ENCODE measurements at places on chromosomes 11 and 22.

GRCh38 chr22:27896245-27896644 is 22.8 kb downstream of the PITPNB start:
- no peak for DNase-seq

DNA sequence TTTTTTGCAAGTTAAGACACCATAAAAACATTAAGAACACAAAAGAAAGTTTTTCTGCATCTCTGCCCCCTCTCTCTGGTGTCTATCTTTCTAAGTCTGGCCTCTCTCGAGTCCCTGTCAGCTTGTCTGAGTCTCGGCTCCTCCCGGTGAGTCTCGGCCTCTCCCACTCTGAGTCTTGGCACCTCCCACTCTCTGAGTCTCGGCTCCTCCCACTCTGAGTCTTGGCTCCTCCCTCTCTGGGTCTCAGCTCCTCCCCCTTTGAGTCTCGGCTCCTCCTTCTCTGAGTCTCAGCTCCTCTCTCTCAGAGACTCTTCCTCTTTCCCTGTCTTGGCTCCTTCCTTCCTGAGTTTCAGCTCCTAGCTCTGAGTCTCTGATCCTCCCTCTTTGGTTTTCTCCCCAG is 72.5 kb upstream of the AMPD3 start:
- DNase-seq, result no peak

GRCh38 chr22:41305646-41306045 is 4.3 kb downstream of the ZC3H7B start:
- DNase-seq, result no peak

DNA sequence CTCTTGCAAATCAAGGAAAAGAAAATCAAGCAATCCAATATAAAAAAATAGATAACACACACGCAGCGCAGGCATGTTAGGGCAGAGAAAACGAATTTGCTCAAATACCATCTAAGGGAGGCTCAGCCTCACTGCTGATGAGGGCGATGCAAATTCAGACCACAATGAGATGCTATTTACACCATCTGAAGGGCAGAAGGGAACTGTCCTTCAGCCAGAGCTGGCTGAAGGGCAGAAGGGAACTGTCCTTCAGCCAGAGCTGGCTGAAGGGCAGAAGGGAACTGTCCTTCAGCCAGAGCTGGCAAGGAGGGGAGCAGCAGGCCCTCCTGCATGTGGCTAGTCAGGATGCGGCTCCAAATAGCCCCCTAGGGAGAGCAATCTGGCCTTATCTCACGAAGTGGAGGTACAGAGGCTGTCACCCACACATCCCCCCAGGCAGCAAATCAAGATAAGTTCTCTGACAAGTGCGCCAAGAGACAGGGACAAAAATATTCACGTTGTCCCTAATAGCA is 7.6 kb upstream of the SLC39A13 start:
- DNase-seq, result no peak

DNA sequence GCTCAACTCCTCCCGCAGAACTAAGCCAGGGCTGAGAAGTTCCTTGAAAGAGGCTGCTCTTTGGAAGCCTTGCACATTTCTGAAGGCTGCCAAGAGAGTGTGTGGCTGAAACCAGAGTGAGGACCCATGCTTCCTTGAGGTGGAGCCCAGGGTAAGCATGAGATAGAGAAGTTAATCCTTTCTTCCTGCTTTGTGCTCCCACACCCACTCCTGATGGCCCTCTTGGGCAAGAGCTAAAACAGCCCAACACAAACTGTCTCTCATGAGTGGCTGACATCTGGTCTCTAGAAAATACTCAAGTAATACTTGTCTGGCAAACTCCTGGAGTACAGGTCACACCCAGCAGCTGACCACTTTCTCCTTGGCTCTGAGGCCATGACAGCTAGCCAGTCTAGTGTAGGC is 523.7 kb downstream of the INSC start:
- peak; percentile 52 for DNase-seq

DNA sequence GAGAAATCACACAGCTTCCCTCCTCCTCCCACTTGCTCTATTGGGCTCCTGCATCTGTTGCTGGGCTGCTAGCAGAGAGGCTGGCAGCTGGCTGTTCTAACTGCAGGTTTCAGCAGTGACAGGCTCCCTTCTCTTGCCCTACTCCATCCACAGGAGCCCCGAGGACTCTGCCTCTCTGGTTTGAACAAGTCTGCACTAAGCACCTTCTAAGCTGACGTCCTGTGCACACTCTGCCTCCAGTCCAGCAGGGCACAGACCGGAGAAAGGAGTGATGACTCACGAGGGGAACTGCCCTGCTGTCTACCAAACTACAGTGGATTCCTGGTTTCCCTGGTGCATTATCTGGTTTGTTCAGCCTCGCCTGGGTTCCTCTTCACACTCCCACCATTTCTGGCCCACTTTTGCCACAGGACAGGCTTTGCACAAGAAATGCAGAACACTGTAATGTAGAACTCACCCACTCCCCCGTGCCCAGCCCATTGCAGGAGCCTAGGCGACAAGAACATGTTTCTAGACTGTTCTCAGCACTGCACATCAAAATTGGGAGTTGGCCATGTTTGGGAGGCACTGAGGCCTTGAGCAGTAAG is 26.0 kb downstream of the IL10RA start:
- DNase-seq, result peak; percentile 93

DNA sequence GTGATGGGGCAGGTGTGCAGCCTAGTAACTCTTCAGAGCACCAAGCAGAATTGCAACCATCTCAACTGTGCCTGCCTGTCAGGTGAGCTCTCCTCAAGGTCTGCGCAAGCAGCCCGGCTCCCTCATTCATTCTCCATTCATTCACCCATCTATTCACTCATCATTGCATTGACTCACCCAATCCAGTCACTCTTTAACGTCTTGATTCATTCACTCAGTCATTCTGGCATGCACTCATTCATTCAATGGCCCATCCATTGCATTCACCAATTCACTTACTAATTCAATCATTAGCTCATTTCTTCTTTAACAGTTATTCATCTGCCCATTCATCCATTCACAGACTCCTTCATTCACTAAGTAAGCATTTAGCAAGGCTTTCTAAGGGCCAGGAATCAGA is 111.8 kb downstream of the PDE2A start:
- DNase-seq, result no peak

- no peak for DNase-seq
Observed at GRCh38 chr11:86760577-86760976, 39.8 kb upstream of the PRSS23 start.

GRCh38 chr11:6608726-6609501 is 3.1 kb downstream of the TAF10 start:
- DNase-seq, result no peak

DNA sequence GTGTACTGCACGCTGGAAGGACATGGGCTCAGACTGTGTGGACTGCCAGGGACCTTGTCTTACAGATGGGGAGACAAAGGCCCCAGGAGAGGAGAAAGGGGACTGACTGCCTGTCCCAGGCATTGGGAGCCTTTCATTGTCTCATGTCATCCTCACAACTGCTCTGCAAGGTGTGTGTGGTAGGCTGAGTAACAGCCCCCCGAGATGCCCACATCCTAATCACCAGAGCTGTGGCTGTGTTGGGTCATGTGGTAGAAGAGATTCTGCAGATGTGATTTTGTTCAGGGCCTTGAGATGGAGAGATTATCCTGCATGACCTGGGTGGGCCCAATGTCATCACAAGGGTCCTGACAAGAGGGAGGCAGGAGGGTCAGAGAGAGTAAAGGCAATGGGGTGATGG is 39.1 kb downstream of the ARRB1 start:
- DNase-seq, result no peak

GRCh38 chr22:46105494-46106278 is 44.6 kb upstream of the PPARA start:
- DNase-seq, result no peak

GRCh38 chr11:64879244-64879900 is 951 bp upstream of the EHD1 start:
- peak; percentile 98 for DNase-seq

- DNase-seq, result no peak
Observed at GRCh38 chr11:129946256-129946655, 50.9 kb upstream of the NFRKB start.

- DNase-seq, result no peak
Observed at GRCh38 chr11:121547574-121547973, 94.8 kb upstream of the SORL1-AS1 start.

GRCh38 chr11:118239509-118240205 is 12.5 kb downstream of the MPZL3 start:
- DNase-seq, result peak; percentile 59

DNA sequence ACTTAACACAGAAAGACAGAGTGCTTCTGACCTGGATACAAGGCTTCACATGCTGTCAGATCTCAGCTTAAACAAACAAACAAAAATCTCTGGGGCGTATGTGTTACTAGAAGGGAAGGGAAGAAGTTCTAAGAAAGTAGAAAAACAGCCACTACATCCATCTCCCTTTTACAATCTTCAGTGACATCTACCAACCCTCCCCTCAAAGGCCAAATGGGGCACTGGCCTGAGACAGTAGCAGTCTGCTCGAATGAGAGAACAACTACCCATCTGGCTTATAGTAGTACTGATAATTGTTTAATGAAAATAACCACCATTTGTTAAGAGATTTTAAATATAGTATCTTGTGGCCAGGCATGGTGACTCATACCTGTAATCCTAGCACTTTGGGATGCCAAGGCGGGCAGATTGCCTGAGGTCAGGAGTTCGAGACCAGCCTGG is 29.4 kb downstream of the CCDC83 start:
- DNase-seq, result no peak

DNA sequence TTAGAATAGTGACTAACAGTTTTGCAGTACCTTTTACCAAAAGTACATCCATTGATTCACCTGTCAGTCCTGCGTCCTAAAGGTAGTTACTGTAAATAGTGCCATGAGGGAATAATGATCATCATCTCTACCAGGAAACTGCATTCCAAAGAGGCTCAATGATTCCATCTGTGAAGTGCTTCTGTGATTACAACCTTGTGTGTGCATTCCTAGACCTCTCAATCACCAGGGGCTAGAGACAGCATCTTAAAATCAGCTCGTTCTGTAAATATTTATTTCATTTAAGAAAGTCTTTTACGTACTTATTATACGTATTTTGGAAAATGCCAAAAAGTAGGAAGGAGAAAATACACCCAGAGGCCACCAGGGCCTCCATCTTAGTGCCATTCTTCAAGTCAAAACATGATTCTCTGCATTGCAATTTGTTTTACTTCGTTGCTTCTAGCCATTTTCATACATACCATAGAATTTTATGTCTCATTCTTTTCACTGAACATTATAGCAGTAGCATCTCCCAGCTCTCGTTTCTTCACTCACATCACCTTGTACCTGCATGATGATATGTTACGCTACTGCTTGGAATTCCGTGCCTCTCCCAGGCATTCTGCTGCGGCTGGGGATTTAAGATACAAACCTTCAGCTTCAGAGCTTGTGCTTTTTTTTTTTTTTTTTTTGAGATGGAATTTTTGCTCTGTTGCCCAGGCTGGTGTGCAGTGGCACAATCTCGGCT is 117.0 kb downstream of the SEZ6L start:
- DNase-seq, result no peak

GRCh38 chr11:113773092-113773415 is 438 bp downstream of the ZW10 start:
- DNase-seq, result peak; percentile 2

GRCh38 chr11:11580841-11581411 is 40.9 kb downstream of the GALNT18 start:
- DNase-seq, result no peak

DNA sequence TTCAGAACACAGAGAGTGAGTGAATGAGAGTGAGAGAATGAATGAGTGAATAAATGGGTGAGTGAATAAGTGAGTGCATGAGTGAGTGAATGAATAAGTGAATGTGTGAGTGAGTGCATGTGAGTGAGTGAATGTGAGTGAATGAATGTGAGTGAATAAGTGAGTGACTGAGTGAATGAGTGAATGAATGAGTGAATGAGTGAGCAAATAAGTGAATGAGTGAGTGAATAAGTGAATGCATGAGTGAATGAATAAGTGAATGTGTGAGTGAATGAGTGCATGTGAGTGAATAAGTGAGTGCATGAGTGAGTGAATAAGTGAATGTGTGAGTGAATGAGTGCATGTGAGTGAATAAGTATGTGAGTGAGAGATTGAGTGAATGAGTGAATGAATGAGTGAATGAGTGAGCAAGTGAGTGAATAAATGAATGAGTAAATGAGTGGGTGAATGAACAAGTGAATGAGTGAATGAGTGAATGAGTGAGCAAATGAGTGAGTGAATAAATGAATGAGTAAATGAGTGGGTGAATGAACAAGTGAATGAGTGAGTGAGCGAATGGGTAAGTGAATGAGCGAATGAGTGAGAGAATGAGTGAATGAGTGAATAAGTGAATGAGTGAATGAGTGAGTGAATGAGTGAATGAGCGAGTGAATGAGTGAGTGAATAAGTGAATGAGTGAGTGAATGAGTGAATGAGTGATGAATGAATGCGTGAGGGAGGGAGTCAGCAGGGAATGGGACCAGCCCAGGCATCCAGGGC is 21.3 kb upstream of the MUC5B start:
- no peak for DNase-seq

GRCh38 chr11:86728562-86728961 is 56.1 kb upstream of the ME3 start:
- DNase-seq, result no peak

DNA sequence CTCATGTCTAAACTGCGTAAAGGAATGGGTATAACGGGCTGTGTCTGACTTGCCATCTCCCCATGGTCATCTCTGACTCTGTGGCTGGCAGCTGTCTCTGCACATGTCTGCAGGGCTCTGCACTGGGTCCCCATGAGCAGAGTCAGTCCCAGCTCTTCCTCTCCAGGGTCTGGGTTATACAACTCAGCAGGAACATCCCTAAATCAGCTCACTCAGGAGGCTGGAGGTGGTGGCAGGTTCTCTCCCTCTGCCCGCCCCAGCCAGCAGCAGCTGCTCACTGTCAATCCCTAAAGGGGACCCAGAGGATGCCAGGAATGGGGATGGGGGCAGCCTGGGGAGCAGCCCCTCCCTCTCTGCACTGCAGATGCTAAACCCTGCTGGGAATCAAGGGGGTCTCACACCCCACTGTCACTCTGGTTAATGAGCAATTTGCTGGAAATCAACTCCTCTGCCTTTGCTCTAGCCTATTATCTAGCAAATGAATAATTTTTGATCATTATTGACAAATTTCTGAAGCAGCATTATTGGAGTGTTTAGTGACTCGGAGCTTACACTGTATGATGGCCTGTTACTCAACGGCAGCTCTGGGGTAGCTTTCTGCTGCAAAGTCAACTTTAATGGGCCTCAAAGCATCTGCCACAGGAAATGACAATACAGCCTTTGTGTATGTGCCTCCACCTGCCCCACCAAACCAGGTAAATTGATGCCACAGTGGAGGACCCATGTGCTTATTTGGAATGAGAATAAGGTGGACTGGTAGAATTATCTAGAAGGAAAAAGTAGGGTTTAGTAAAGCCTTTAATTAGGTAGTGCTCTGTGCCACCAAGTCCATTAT is 55.7 kb upstream of the SHANK2 start:
- no peak for DNase-seq

DNA sequence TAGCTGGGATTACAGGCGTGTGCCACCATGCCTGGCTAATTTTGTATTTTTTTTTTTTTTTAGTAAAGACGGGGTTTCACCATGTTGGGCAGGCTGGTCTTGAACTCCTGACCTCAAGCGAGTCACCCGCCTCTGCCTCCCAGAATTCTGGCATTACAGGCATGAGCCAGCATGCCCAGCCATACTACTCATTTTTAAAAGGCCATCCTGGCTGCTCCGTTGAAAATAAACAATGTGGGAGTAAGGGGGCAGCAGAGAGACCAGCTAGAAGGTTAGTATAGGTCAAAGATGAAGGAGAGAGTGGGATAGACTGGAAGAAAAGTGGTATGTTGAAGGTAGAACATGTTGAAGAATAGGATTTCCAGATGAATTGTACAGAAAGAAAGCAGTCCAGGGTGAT is 17.6 kb upstream of the LIN7C start:
- DNase-seq, result peak; percentile 16

Measured in inflammatory macrophage treated with lipopolysaccharide for 4 hours (primary cell).